ENCODE measurements at places on chromosomes 3 and 15.

DNA sequence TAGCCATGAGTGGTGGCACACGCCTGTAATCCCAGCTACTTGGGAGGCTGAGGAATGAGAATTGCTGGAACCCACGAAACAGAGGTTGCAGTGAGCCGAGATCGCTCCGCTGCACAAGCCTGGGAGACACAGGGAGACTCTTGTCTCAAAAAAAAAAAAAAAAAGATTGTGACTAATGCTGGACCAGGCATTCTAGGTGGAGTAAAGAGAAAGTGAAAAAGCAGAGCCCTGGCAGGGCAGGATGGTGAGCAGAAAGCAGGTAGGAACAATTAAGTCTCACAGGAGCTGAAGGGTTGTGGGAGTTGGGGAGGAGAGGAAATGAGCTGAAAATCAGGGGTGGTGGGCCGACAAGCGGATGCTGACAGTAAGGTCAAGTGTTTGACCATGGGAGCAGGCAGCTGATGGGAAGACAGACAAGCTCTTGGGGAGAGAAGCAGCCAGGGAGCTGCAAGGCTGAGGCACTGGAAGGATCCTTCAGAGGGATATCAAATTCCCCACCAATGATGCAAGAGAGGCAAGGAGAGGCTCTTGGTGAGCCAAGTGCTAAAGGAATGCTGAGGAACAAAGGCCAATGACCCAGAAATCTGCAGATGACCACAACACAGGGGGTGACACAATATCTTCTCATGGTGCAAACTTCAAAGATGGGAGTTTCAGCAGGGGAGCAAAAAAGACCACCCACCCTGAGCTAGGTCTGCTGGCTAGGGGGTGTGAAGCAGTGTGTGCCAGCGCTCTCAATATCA is 251.1 kb downstream of the ULK4 start:
- no peak for DNase-seq

DNA sequence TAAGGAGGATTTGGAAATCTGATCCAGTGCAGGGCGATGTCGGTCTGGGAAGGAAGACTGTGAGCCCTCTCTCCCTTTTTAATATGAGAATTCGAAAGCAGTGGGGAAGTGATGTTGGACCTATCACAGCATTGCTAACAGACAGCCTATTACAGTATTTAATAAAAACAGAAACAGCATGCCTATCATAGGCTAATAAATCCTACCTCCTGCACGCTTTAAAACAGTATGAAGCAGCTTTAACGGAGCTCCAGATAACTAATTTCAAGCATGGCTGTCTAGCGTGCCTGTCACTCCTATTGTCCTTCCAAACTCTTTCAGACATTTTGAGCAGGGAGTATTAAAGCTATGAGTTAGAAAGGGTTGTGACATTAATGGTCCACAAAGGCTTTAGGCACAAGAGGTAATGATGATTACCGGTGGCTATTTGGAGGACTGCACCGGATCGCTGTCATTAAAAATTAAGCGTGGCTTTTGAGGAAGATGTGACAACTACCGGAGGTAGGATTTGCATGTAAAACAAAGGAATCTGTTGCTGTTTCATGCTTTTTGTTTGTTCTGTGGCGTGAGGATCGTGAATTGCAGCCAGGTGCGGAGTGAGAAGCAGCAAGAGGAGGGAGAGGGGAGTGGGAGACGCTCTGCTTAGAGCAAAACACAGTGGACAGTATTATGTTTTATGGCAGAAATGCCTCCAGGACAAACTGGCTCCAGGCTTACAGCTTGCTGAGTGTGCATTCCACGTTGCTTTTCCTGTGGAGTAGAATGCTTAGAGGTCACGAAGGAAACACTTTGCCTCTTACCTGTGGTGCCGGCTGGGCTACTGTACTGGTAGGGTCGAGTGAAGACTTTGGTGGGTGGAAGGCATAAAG is at the start of gene KCNMB2:
Gene KCNMB2, plus strand, starts transcription at position 226 of the 869 bp plus-strand sequence.
- no peak for DNase-seq

DNA sequence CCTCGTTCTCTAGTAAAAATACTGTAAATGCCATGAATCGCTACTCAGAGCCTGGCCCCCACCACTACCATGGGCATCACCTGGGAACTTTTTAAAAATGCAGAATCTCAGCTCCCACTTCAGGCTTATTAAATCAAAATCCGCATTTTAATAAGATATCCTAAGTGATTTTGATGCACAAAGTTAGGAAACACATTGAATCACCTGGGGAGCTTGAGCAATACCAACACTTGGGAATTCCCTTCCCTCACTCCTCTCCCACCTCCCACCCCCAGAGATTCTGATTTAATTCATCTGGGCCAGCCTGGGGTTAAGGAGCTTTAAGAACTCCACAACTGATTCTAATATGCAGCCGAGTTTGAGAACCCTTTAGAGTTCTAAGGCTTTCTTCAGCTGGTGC is 26.8 kb downstream of the RLBP1 start:
- DNase-seq = no peak

- no peak for DNase-seq
Measured at GRCh38 chr3:72245183-72245811, 460.3 kb upstream of the PROK2 start.

- DNase-seq = no peak
Measured at GRCh38 chr15:50134524-50135024, 15.5 kb upstream of the ATP8B4 start.

GRCh38 chr15:98658831-98659699 is 10.7 kb downstream of the IGF1R start:
- peak; percentile 16 for DNase-seq

- DNase-seq = no peak
Measured at GRCh38 chr3:166444756-166445155, 607.5 kb upstream of the BCHE start.

GRCh38 chr3:55641964-55642363 is 154.9 kb upstream of the WNT5A start:
- DNase-seq = no peak

- no peak for DNase-seq
Measured at GRCh38 chr15:40100123-40100946, 8.3 kb downstream of the BMF start.

DNA sequence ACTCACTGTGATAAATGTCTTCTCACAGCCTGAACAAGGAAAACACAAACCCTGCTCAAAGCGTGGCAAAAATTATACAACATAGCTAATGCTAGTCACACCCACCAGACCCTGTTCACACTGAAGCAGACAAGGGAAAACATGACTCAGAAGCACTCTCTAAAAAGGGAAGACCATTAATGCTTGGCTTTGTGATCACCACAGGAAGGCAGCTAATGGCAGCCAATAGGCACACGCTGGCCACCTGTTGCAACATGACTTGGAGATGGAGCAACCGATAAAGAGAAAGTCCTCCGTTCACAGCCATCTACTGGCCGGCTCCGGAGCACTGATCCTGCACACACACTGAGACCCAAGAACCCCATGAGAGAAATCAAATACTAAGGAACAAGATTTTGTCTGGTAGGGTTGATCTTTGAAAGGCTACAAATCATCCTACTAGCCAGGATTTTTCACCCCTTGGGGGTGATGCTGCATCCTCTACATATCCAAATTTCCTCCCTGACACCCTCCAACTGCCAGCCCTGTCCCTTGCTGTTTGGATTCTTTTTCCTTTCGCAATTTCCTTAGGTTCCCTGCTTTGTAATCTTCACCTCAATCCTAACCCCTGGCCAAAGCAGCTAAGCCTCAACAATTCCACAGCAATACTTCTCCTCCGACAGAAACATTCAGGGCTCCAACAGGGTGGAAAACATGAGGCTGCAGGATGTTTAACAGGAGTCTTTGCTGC is 3.2 kb downstream of the ZXDC start:
- DNase-seq = no peak

DNA sequence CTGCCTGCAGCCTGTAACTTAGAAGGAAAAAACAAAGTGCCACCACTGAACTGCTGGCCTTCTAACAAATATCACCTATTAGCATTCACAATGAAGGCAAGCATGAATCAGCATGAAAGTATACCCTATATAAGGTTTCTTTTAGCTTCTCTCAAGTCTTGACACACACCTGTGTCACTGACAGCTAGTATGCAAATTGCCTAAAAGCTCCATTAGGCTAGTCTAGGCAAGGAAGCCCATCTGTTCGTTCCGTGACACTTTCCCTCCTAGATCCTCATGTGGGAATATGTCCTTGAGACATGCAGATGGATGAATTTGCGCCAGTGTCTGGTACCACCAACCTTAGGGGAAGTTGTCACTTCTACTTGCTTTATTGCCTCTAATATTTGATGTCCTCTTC is 129.3 kb downstream of the RBMS3 start:
- DNase-seq = no peak

DNA sequence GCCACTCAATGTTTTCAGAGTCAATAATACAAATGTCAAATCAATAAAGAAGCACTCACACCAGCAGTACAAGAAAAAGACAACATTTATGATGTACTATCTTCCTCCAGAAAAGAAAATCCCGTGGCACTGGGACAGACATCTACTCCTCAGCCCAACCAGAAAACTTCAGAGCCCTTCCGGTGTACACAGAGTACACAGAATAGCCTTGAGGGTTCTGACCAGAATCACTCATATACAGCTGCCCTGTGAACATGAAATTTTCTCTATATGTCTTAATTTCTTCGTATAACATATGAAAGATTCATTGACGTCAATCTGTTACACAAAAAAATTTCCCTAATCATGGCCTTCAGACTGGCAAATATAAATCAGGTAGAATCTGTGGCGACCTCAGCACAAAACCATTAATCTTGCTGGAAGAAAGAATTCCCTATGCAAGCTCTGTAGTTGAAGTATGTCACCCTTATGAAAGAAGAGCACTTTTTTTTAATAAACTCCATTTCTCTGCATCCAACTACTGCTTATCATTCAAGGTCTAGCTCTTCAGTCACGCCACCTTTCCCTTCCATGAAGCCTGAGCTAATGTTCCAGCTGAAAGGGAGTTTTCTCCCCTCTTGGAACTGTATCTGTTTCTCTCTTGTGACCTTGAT is 53.8 kb upstream of the PLAAT1 start:
- DNase-seq = no peak

- DNase-seq = no peak
Measured at GRCh38 chr3:111809186-111809585, 49.9 kb upstream of the PHLDB2 start.

- no peak for DNase-seq
Measured at GRCh38 chr3:108342837-108343486, 46.6 kb downstream of the HHLA2 start.

DNA sequence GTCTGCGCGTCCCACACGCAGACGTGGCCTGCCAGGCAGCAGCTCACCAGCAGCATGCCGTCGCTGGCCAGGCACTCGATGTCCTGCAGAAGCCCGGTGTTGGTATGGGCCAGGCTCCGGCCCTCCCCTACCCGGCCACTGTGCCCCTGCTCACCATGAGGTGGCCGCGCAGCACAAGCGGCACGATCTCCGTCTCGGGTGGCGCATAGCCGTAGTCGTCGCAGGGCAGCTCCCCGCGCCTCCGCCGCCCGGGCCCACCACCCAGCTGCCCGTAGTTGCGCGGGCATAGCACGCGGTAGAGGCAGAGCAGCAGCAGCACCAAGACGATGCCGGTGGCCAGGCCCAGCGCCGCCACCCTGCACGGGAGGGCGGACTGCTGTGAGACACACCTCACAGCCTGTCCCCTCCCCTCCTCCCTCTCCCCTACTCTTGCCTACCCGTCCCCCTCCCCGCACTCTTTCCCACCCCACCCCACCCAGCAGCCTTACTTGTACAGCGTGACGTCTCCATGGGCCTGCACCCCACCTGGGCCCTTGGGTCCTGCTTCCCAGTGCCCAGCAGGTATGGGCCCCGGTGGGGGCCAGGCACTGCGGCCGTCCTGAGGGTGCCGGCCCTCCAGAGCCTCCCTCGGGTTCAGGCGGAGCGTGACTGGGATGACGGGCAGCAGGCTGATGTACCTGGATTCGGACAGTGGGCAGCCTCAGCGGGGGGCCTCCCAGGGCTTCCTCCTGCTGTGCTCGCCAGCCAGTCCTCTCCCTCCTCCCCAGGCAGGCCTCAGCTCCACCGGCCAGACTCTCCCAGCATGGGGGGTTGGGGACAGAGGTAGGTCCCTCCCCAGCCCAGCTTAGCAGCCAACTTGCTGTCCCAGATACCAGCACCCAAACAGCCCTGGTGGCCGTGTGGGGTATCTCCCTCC is 37.6 kb downstream of the PTPN23 start:
- no peak for DNase-seq

DNA sequence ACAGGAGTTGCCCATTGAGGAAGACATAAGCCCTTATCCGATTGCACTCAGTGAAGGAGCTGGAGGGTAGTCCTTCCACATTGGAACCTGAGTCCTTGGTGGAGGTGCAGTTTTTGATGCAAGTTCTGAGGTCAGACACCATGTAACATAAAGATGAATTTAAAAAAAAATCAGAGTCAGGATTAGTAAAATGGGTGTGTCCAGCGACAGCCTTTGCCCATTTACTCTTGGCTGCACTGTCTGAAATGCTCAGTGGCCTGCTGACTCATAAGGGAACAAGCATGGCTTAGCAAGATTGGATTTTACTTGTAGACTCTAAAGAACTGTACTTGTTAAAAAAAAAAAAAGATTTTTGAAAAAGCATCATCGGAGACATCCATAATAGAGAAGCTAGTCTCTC is 241.1 kb upstream of the TOPAZ1 start:
- no peak for DNase-seq

GRCh38 chr3:66441129-66441528 is 59.7 kb downstream of the LRIG1 start:
- no peak for DNase-seq

- DNase-seq = no peak
Measured at GRCh38 chr3:51333021-51333420, 52.1 kb upstream of the MANF start.

- no peak for DNase-seq
Measured at GRCh38 chr3:67335813-67336212, 318.6 kb downstream of the SUCLG2 start.

- DNase-seq = no peak
Measured at GRCh38 chr3:168914662-168915061, 748.9 kb downstream of the MECOM start.

DNA sequence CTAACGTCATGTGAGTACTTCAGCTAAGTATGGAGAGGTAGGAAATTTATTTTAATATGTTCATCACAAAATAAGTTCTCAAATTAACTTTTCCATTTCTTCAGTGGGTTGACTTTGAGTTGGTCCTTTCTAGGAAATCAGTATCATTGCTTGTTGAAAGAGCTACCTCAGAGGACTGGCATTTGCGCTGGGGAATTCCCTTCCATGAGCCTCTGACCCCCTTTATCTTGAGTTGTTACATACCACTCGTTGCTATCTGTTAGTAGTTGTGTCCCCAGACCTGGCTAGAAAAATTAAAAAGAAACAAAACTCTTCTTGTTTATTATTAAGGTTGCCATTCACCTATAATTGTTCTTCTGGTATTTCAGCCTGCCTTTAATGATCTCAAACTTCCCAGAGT is 96.8 kb upstream of the ROBO2 start:
- no peak for DNase-seq

GRCh38 chr15:39669241-39669640 is 88.4 kb downstream of the THBS1 start:
- DNase-seq = no peak

DNA sequence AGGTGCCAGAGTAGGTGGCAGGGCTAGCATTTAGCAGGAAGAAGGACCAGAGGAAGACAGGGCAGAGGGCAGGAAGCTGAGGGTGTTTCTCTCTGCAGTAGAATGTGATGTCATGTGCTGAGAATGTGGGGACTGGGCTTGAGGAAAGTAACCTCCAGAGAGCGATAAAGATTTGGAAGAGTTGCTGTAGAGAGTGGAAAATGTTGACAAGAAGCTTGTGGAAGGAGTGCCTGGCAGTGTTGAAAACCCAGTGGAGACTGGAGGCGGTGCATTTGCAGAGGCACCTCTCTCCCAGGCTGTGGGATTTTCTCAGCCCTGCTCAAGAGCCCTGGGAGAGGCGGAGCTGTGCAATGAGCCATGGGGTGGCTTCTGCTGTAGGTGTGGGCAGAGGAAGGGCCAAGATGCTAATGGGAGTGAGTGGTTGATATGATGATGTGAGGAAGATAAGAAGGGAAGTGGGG is 54.8 kb downstream of the MESD start:
- DNase-seq = no peak

All from stimulated activated CD4-positive, alpha-beta T cell treated with anti-CD3 and anti-CD28 coated beads, Interleukin-4, amount 100 ng/mL, for 4 hours (primary cell).